NAMALWA (cell line): ENCODE measurements at places on chromosomes 6 and 20.
A peak's percentile ranks its signal among the peaks of the same experiment; 100 is the strongest.

- peak; percentile 40 for DNase-seq
These were observed 99.0 kb downstream of the QRSL1 start for GRCh38 chr6:106728296-106728870.

DNA sequence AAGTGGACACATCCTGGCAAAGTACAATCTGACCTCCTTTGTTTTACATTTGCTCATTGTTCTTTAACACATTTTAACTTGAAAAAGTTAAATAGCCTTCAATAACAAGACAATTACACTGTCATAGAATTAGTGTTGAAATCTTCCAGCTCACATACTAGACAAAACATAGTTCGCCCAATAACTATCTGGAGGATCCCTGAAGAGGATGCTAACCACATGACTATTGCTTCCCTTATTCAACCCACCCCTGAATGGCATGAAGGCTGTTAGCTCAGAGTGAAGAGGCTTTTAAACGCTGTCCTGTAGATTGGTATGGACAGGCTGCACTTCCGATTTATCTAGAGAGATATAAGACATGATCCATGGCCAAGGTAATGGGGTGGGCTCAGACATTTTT is 15.0 kb upstream of the DSE start:
- DNase-seq: no peak

- no peak for DNase-seq
These were observed 65.0 kb upstream of the XRN2 start for GRCh38 chr20:21237956-21238799.

DNA sequence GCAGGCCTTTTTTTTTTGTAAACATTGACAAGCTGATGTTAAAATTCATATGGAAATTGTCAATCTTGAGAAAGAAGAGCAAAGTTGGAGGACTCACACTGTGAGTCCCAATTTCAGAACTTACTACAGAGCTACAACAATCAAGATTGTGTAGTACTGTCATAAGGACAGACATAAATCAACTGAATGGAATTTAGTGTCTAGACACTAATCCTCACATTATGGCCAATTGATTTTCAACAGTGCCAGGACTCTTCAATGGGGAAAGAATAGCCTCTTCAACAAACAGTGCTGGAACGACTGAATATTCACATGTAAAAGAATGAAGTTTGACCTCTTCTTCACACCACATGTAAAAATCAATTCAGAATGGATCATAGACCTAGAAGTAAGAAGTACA is 60.8 kb downstream of the TGM2 start:
- DNase-seq: no peak

DNA sequence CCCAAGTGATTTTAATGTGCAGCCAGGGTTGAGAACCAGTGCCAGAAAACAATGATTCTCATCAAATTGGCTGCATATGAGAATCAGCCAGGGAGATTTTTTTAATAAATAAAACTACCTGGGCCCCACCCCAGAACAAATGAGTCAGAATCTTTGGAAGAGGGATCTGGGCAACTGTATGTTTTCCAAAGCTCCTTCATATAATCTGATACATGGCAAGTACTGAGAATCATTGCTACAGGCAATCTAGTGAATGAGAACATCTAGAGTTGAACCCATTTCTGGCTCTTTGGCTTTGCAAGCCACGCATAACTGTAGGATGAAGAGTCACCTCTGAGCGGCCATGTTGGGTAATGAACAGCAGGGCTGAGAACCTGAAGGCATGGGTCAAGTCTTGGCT is 26.1 kb upstream of the DSP start:
- DNase-seq: no peak

DNA sequence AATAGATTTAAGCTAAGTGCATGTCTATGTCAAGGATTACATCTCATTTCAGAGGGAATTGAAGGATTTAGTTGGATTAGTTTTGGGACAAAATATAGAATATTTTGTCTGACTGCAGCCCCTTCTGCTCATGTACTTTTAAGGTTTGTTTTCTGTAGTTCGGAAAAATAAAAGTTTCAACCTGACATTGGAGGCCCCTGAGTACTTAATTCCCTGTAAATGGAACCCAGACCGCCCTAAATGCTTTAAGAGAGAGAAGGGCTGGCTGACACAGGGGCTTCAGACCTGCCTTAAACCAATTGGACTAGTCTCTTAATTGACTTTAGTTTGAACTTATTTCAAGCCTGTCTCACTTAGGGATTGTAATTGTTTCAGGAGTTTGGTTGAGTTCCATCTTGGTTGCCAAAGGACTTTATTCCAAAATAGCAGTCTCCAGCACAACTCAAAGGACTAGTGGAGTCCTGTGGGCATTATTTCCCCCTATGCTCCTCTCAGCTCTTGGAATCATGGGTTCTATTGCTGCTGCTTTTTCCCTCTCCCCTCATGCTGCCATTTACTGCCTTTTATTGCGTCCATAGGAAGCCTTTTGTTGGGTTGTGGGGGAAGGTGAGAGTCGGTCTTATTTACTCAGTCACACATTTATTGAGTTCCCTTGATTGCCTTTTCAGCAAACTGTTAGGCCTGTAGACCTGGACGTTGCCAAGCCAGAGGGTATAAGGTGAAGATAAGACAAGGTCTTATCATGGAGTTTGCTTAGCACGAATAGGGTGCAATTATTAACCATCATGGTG is 14.5 kb downstream of the BRD2 start:
- peak; percentile 30 for DNase-seq

- no peak for DNase-seq
These were observed 25.9 kb upstream of the EPB41L1 start for GRCh38 chr20:36128463-36129159.

DNA sequence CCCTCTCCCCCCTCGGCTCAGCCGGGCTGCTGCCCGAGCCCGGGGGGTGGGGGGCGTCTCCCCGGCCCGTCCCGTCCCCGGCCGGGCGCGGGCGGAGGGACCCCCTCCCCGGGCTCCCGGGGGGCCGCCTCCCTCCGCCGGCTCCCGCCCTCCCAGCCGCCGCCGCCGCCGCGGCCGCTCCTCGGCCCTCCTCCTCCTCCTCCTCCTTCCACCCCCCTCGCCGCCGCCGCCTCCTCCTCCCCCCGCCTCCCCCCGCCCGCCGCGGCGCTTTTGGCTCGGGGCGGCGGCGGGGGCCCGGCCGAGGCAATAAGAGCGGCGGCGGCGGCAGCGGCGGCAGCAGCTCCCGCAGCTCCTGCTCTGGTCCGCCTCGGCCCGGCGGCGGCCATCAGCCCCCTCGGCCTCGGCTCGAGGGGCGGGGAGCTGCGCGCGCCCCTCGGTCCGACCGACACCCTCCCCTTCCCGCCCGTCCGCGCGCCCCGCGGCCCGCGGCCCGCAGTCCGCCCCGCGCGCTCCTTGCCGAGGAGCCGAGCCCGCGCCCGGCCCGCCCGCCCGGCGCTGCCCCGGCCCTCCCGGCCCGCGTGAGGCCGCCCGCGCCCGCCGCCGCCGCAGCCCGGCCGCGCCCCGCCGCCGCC is 38.7 kb downstream of the GNAS start:
- peak; percentile 74 for DNase-seq

DNA sequence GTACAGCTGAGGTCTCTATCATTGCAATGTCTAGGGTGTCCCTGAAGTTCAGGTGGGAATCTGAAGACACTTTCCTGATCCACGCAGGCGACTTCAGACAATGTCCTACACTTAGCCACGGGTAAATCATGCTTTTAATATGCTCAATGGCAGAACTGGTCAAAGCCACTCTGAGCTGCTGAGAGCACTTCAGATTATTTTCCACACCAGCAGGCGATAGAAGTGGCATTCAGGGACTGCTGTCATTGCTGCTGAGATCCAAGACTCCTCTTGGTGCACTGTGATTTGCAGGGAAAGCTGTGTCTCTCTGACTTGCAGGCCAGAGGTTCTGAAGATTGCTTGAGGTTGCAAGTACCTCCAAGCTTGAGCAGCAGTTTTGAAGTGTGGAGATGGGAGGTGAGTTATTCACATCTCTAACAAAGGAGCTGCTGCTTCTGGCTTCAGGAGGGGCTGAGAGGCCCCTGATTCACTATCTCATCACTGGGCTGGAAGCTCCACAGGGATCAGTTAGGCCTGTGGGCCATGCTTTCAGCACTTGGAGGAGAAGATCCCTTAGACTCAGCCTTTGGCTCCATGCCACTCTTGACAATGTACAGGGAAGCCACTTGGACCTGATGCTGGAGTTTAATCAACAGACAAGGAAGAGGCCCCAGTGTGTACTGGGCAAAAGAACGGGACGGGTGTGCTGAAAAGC is 2.9 kb upstream of the SSTR4 start:
- DNase-seq: no peak

DNA sequence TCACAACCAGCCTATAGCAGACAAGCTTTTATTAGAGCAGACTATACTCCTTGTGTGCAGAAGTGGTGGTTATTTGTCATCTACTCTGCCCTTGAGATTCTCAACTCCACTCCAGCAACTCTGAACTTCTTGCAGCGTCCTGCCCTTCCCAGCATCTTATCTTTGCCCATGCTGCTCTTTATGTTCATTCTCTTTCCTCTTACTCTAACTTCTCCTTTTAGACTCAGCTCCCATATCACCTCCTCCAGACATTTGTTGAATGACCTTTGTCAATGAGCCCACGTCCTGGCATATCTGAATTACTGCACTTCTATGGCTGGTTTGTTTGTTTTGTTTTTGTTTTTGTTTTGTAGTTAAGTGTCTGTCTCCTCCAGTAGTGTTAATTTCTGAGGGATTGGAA is 81.2 kb downstream of the KCNQ5 start:
- DNase-seq: no peak

DNA sequence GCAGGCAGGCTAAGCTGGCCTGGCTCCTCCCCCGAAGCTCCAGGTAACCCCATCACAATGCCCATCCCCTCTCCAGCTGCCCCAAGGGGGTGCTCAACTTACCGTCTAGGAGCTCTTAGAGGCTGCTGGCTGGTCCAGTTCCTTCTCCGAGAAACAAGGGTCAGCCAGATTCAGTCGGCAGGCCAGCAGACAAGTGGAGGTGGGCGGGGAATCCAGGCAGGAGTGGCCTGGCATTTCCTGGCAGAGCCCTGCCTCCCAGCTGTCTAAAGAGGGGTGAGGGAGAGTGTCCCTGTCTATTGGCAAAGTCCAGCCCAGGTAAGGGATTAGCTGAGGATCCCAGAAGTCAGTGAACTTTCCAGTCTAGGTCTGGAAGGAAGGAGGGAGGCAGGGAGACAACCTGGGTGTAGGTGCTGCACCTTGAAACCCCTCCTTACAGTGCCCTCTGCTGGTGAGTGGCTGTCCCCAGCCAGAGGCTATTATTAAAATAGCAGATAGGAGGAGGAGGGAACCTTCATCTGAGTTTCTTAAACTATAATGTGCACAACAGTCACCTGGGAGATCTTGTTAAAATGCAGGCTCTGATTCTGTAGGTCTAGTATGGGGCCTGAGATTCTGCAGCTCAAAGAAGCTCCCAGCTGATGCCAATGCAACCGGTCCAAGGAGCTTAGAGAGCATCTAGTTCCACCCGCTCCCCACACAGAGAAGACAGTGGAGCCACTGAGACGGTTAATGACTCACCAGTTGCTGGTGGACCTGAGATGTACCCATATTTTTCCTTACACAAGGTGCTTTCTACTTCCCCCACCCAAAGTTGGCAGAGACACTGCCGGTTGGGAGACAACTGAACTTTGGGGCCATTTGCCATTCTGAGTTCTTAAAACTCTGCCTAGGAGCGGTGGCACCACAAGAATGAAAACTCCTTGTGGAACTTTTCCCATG is at the start of gene UNC5CL:
TSS of gene UNC5CL (minus strand) at position 162 of the 939 bp plus-strand sequence. CDS start 4,147 bp downstream, outside the sequence.
- DNase-seq: peak; percentile 65

DNA sequence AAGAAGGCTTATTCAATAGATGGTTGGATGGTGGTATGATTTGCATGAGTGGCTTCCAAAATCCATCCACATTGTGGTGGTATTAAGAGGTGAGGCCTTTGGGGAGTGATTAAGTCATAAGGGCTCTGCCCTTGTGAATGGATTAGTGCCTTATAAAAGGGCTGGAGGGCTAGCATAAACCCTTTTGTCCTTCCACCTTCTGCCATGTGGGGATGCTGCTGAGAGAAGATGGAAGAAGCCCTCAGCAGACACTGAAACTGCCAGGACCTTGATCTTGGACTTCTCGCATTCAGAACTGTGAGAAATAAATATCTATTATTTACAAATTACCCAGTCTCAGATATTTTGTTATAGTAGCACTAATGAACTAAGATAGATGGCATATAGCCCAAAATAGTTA is 27.8 kb upstream of the SRPK1 start:
- DNase-seq: peak; percentile 55

- no peak for DNase-seq
These were observed 289.6 kb downstream of the RFPL4B start for GRCh38 chr6:112636650-112637262.

- DNase-seq: peak; percentile 56
These were observed 46.0 kb upstream of the UST start for GRCh38 chr6:148700741-148701311.

GRCh38 chr20:55173601-55174000 is 698.2 kb downstream of the DOK5 start:
- no peak for DNase-seq

DNA sequence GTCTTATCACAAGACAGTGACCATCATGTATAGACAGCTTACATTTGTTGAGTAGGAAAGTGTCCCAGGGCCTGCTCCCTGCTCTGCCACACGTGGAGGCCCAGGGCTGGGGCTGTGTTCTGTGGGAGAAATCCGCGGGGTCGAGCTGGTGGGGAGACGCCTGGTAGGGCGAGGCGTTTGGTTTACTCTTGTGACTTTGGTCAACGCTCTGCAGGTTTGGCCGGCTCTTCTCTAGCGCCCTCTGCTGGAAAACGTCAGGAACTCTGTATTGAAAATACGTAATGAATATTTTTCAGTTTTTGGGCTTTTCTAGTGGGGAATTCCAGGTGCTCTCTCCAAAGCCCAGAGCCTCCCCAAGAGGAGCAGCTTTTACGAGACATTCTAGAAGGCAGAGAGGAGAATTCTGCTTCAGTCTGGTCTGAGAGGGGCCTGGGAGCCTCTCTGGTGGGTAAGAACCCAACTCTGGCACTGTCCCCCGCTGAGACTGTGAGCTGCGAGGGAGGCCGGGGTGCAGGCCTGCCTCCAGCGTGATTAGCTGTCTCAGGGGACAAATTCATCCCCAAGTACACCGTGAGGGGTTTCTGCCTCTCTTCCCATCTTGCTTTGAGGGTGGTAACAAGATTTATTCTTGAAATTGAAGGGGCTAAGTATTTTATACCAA is 112.6 kb upstream of the RALGAPA2 start:
- DNase-seq: peak; percentile 69

- no peak for DNase-seq
These were observed 802 bp downstream of the HDGFL1 start for GRCh38 chr6:22570185-22570551.

DNA sequence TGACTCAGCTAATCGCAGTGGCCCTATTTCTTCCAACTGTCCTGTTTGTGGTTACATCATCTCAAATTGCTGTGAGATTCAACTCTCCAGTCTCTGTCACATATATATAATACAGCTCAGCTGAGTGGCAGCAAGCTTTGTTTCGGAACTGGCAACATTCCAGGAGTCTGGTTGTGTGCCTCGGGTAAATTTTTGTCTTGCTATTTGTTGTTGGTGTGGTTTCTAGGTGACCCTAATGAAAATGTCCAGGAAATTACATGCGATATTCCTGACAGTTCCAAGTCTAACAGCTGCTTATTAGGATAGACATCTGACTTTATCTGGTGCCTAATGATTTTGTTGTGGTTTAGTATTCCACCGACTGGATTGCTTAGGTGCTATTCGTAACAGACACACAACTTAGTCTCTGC is 581.8 kb downstream of the CD109 start:
- DNase-seq: no peak

GRCh38 chr20:31673943-31674463 is 36.3 kb downstream of the COX4I2 start:
- no peak for DNase-seq

- no peak for DNase-seq
These were observed 57.7 kb downstream of the DNAAF9 start for GRCh38 chr20:3349786-3350185.

GRCh38 chr20:36318166-36318565 is 12.0 kb downstream of the DLGAP4 start:
- DNase-seq: no peak
